ENCODE measurements at places on chromosomes 13 and 19. TPM values are rescaled to one million over a fixed set of nuclear protein-coding genes. Genes with fewer than 3 reads are reported as not detected.
A peak's percentile ranks its signal among the peaks of the same experiment; 100 is the strongest.

Gene ELSPBP1
- total RNA-seq = not detected

Gene MYO16
- not detected for total RNA-seq

GRCh38 chr13:74134221-74134776, at the start of gene KLF12:
KLF12 (minus strand) TSS chr13:74134404.
- peak; percentile 86 for DNase-seq
- no peaks in the 10 kb centered on the region for H3K36me3 ChIP-seq
- H3K4me3 ChIP-seq = peak within 1 kb of the TSS; percentile 94

GRCh38 chr19:37251308-37252229, 33.6 kb downstream of the ZNF383 start:
- peak overlapping the region; percentile 34 for H3K27ac ChIP-seq
- no peaks in the 10 kb centered on the region for H3K36me3 ChIP-seq
- H3K4me3 ChIP-seq = peak overlapping the region; percentile 54
- peaks cover 14% of the 10 kb centered on the region for H3K4me1 ChIP-seq

GRCh38 chr19:53328967-53329366, 4.6 kb upstream of the ZNF845 start:
- H3K4me3 ChIP-seq = peak overlapping the region; percentile 10
- no peaks in the 10 kb centered on the region for H3K36me3 ChIP-seq
- H3K4me1 ChIP-seq = peaks cover 16% of the 10 kb centered on the region
- no peak for DNase-seq
- no peak overlapping the region for H3K27ac ChIP-seq
- no peaks in the 10 kb centered on the region for H3K27me3 ChIP-seq
